Camera-type eye (tissue), 1 donor: ENCODE measurements at places on chromosomes 7 and 10. TPM values are rescaled to one million over a fixed set of nuclear protein-coding genes. Genes with fewer than 3 reads are reported as not detected.

The TCF7L2 gene
- total RNA-seq: 21.1 TPM

The MACC1 gene
- 4.3 TPM for total RNA-seq

The FZD8 gene
- total RNA-seq: 20.7 TPM

The ASL gene
- 14.7 TPM for total RNA-seq

The SNX10 gene
- 28.5 TPM for total RNA-seq

The NEBL gene
- 45.6 TPM for total RNA-seq

The ADAM22 gene
- 42.2 TPM for total RNA-seq

The PTPRZ1 gene
- total RNA-seq: 221 TPM

The RNF32 gene
- 10.7 TPM for total RNA-seq

The PHYHIPL gene
- total RNA-seq: 46.2 TPM

The CPEB3 gene
- 18.1 TPM for total RNA-seq

The ACSM6 gene
- total RNA-seq: not detected

The AP1S1 gene
- total RNA-seq: 32.5 TPM

The PRKAR2B gene
- 45.9 TPM for total RNA-seq

The CYP2W1 gene
- total RNA-seq: 14.5 TPM

The RBP4 gene
- 7.0 TPM for total RNA-seq

The BCCIP gene
- total RNA-seq: 63.5 TPM

The AKR1C4 gene
- total RNA-seq: not detected

The ZNF425 gene
- total RNA-seq: 6.7 TPM

The TSPAN12 gene
- total RNA-seq: 23.3 TPM

The ADAM8 gene
- 4.0 TPM for total RNA-seq

The SEMA4G gene
- 6.6 TPM for total RNA-seq

The EPHA1 gene
- total RNA-seq: 2.1 TPM

The IKZF1 gene
- total RNA-seq: 4.4 TPM

The ABLIM1 gene
- total RNA-seq: 158 TPM

The IDE gene
- 27.8 TPM for total RNA-seq

The SP8 gene
- total RNA-seq: not detected

The GNAI1 gene
- total RNA-seq: 65.3 TPM
